ENCODE measurements at places on chromosomes 16 and 17.

DNA sequence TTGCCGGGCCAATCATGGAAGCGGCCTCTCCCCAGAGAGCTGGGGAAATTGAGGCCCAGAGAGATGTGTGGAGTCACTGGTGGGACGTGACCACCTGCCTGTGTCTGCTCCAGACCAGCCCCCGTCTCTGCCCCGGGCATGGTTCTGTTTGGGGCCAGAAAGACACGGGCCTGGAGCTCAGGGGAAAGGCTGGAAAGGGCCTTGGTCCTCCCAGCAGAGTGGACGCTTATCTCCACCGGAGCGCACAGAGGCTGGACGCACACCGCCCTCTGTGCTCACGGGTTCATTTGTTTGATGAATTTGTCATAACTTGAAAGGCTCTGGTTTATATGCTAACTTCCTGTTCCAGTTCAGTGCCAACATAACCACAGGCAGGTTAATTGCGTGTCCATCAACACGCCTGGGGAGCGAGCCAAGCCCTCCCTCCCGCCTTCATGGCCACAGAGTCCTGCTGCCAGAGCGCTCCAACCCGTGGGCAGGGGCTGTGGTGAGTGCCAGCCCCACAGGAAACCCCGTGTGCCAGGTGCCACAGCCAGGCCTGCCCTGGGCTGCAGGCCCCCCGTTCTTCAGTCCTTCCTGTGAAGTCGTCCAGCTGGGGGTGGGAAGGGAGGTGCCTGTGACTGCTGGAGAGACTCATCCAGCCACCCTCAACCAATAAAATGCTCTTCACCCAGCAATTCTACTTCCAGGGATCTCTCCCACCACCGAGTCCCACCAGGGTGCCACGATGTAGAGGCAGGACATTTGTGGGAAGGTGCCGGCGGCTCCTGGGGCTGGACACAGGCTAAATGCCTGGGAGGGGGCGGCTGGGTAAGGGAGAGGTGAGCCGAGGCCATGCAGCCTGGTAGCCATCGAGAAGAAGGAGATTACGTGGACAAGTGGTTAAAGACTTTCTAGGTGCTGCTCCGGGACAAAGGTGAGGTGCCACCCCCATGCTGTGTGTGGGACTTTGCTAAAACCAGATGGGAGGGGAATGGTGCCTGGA, 29.4 kb upstream of the BAHCC1 start:
- DNase-seq, result no peak

DNA sequence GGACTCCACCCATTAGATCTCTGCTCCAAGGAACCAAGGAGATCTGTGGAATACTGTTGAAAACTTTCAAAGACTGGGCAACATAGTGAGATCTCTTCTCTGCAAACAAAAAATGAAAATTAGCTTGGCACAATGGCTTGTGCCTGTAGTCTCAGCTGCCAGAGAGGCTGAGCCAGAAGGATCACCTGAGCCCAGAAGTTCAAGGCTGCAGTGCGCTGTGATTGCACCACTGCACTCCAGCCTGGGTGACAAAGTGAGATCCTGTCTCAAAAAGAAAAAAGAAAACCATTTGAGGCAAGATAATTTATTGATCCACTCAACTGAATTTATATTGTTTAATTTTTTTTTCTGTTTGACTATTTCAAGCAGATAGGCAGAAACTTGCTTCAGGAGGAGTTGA, 54.8 kb downstream of the CHD9NB start:
- no peak for DNase-seq

- DNase-seq, result no peak
These were observed 154.0 kb downstream of the TMEM132E start for GRCh38 chr17:34733333-34733732.

GRCh38 chr16:50709980-50710379, 16.6 kb downstream of the NOD2 start:
- DNase-seq, result no peak

DNA sequence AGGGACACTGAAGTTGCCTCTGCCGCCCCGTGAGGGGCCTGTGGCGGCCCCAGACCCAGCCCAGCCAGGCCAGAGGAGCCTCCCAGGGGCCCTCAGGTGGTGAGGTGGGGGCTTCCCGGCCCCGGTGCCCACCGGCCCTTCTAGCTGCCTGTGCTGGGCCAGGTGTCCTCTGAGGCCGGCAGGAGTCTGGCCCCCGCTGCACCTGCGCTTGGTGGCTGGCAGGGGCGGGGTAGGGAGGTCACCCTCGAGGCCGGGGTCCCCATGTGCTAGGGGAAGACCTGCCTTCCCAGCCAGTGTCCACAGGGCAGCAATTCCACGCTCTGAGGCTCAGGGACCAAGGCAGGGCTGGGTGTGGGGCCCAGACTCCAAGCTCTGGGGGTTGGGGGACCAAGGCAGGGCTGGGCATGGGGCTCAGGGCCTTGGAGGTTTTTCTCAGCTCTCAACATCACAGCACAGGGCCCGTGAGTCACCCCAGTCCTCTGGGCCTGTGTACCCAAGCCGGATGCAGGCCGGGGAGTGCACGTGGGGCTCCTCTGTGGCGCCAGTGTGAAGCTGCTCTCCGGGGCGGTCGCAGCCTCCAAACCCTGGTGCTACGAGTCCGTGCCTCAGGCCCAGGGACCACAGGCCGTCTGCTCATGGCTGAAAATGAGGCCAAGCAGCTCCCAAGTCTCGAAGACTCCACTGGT, 1.3 kb upstream of the CCDC154 start:
- no peak for DNase-seq

DNA sequence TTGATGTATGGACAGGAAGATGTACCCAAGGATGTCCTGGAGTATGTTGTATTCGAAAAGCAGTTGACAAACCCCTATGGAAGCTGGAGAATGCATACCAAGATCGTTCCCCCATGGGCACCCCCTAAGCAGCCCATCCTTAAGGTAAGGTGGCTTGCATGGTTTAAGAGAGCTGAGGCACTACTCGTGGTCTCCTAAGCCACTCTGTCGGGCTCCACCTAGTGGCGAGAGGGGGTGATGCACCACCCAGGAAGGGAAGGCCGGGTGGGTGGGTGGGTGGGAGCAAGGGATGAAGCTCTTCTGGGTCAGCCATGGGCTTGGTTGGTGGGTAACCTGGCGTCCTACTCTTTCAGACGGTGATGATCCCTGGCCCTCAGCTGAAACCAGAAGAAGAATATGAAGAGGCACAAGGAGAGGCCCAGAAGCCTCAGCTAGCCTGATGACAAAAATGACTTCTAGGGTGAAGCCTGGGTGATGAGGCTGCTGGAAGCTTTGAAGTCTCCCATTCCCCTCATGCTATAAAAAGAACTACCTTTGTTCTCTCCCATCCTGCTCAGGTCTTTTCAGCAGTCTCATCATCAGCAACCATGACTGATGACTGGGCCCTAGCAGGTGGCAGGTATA, 21.5 kb downstream of the GPR179 start:
- DNase-seq, result peak; percentile 33

DNA sequence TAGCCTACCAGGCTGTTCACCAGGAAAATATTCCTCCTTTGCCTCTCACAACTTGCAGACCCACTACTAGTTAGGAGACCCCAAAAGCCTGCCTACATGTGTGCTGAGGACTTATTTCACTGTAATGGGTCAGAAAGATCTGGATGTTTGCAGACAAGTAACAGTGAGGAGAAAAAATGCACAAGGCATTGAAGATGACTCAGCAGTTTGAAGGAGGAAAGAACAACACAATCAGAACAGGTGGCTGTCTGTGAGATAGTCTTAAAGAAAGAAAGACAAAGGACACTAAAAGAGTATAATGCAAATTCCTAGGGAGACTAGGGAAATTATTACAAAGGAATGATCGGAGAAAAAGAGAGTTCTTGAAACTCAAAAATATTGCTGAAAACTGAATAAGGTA, 69.0 kb downstream of the ANKFN1 start:
- no peak for DNase-seq

DNA sequence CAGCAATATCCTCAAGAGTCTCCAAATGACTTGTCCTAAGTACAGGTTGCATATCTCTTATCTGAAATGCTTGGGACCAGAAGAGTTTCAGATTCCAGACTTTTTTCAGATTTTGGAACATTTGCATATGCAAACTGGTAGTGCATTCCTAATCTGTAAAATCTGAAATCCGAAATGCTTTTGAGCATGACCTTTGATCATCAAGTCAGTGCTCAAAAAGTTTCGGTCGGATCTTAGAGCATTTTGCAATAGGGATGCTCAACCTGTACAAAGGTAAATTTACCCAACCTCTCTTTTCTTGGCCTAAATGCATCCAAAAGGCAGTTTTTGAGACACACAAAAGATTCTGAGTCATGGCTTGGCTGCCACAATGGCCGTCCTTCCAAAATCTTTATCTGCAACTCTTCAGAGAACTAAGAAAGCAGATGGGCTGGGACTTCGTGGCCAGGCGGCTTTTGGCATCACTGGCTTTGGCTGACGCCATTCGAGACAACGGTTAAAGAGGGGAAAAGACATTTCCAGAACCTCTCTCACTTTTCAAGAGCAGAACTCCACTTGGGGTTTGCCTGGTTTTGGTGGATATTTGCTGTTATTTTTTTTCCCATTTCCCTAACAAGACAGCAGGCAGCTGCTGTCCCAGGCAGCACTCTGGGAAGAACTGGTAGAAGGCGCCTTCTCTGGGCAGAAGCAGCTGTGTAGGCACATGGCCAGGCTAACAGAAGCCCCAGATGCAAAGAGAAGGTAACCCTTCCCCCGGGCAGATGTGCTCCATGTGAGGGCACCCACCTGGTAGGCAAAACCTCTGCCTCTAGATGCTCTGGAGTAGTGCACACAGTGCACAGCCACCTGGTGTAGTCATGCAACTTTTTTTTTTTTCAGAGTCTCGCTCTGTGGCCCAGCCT, 8.9 kb downstream of the CPPED1 start:
- DNase-seq, result peak; percentile 52

DNA sequence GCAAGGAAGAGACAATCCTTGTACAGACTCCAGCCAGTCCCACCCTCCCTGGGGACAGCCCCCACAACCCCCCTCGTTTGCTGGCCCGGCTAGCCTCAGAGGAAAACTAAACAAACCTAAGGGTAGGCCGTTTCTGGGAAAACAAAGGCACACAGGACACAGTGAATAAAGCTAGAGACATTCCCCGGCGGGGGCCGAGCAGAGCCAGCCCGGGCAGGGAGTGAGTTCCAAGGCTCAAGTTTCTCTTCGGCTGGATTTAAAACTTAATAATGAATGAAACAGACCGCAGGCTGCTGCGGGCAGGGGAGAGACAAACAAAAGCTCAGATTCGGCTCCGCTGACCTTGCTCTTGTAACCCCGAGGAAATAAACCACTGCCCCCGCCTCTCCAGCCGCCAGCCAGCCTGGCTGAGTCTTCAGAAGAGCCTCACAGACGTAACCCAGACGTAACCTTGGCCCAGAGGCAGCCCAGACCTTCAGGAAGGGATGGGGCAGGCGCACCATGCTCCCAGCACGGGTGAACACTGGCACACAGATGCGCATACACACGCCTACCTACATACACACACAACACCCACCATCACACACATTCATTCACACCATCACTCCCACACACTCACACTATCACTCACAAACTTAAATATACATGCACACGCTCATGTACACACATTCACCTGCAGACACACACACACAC, 216.0 kb downstream of the ZNF423 start:
- peak; percentile 75 for DNase-seq

DNA sequence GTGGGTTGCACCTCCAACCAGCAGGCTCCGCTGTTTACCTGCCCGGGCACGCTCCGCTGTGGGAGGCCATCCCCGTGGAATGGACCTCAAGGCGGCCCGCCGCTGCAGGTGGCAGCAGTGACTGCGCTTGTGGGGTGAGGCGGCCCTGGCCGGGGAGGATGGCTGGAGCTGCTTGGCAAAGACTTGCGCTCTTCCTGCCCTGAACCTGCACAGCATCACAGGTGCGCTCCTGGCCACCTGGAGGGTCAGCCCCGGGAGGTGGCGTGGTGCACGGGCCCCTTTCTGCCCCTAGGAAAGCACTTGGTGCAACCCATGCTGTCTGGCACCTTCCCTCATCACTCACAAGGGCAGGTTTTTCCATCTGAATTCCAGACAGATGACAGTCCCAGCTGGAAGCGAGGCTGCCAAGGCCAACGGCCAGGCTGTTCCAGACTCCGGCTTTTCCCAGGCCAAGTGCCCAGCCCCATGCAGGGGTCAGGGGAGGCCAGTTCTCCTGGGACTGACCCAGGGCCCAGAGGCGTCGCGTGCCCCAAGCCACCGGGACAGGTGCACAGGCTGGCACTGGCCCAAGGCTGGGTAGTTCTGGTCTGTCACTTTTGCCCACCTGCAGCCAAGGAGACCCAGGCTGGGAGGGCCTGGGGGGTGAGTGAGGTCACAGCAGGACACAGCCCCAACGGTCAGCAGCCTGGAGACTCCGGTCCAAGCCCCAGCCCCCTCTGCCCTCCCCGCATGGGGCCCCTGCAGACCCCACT, 13.3 kb downstream of the UTS2R start:
- DNase-seq, result peak; percentile 38

DNA sequence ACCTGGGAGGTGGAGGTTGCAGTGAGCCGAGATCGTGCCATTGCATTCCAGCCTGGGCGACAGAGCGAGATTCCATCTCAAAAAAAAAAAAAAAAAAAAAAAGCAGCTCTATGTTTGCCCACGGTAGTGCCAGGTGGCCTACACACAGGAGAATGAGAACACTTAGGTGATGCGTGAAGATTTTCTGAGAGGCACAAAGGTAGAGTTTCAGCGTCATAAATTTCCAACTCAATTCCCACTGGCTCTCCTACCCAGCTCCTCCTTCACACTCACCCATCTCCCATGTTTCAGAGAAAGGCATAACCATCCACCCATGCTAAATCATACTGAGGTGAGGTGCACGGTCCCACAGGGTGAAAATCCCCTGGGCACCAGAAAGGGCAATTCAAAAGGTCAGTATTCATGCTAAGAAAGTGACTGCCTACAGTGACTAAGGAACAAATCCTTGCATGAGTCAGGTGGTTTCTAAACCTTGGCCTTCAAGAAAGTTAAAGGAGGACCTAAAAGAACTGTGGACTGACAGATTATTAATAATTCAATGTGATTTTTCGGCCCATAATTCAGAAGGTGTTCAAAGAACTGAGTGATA, 4.8 kb downstream of the DCAKD start:
- DNase-seq, result no peak

DNA sequence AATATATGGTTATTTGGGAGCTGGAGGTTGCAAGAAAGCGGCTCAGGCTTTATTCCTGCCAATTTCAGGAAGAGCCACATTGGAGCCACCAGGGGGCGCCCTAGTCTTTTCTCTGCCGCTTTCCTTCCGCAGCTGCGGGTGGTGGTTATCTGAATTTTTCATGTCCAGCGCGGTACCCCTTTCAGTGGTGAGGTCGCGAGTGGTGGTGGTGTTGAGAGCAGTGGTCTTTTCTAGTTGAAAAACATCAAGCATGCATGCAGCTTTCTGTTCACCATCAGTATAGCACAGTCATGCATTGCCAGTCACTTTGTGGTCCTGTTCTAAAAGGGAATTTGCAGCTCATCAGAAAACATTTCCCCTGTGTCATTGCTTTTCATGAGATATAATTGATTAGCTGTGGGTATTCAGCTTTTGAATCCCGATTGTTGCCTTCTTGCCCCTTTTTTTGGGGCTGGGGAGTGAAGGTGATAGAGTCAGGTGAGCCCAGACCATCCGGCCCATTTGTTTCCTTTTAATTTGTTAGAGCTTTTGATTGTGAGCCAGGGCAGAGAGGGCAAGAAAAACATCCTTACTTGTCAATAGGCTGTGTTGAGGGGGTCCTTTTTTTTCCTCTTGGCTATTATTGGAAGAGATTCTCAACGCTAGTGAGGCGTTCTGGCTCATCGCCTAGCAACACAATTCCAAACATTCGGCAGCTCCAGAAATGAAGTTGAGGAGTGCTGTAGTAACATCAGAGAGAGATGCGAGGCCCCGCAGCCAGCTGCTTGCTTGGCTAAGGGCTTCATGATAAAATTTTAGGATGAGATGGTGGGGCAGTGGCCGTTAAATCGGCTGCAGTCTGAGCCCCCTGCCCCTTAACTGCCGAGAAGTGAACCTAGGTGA, 119.0 kb downstream of the SNX29 start:
- DNase-seq, result peak; percentile 65
